Upper lobe of left lung (tissue), 6 donors: ENCODE measurements at places on chromosomes 4 and X.

DNA sequence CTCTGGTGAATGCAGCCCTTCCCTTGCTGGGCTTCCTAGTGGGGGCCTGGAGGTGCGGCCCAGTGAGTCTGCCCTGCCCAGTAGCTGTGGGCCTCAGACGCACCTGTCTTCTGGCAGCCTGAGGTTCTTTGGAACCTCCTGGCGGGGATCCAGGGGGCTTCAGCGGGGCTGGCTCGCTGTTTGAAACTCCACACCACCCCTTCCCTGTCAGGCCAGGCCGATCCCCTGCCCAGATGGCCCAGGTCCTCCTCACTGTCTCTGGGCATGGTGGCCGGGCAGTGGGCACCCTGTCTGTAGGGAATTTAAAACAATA, 10.7 kb upstream of the NKX1-1 start:
- DNase-seq, result peak; percentile 15

GRCh38 chr4:164481306-164482091, 272.4 kb upstream of the SMIM31 start:
- DNase-seq, result no peak

GRCh38 chr4:13218326-13218958, 265.7 kb downstream of the RAB28 start:
- no peak for DNase-seq

DNA sequence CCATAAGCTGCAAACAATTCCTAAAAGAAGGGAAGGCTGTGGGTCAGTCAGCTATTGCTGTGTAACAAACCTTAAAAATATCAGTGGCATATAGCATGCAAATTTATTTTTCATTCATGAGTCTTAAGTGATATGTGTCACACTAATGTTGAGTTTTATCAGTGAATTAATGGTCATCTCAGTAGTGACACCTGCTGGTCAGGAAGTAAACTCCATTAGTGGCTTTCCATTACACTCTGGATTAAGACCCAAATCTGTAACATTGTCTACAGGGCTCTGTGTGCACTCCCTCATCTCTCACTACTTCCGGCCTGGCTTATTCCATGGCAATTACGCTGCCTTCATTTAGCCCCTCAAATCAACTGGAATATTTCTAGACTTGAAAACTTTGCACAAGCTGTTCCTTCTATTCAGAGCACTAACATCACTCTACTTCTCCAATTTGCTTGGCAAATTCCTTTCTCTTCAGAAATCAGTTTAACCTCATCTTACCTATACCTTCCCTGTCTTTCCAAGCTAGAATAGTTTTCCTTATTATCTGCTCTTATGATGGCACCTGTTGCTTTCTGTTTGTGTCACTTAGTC, 217.3 kb upstream of the TAPT1 start:
- DNase-seq, result no peak

GRCh38 chr4:189779281-189779980, 161.2 kb upstream of the FRG1 start:
- no peak for DNase-seq

GRCh38 chrX:153411988-153412574, 809 bp downstream of the ZFP92 start:
- no peak for DNase-seq

GRCh38 chr4:139253713-139254112, 26.3 kb downstream of the MGARP start:
- no peak for DNase-seq

DNA sequence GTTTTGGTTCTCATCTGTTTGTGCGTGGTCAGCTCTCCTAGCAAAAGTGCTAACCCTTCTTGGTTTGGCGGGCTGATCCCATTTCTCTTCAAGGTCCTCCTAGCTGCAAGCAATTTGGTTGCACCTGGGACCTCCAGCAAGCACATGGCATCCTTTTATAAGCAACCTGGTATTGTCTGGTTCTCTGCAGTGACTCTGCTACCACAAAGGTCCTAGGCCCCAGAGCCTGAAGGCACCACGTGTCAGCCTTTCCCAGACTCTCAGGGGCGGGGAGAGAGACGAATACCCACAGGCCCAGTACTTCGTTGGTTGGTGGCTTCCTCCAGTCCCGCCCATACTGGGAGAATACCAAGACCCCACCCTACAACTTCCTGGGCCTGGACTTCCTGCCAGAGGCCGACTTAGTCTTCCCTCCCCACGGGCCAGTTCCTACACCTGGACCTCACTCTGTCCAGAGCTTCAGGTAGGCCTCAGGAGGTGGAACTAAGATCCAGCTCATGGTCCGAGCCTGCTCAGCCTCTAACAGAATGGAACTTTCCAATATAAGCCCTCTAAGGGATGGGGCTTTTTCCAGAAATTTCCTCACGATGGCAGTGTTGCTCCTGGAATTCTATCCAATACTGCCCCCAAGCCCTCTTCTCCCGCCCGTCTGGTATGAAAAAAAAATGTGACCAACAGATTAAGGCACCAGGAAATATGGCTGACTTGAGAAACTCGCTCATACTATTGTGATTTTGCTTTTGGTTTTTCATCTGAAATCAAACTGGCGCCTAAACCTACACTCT, 192.5 kb upstream of the STK26 start:
- peak; percentile 66 for DNase-seq

- no peak for DNase-seq
Measured at GRCh38 chrX:69104756-69105434, 60.4 kb downstream of the PJA1 start.

DNA sequence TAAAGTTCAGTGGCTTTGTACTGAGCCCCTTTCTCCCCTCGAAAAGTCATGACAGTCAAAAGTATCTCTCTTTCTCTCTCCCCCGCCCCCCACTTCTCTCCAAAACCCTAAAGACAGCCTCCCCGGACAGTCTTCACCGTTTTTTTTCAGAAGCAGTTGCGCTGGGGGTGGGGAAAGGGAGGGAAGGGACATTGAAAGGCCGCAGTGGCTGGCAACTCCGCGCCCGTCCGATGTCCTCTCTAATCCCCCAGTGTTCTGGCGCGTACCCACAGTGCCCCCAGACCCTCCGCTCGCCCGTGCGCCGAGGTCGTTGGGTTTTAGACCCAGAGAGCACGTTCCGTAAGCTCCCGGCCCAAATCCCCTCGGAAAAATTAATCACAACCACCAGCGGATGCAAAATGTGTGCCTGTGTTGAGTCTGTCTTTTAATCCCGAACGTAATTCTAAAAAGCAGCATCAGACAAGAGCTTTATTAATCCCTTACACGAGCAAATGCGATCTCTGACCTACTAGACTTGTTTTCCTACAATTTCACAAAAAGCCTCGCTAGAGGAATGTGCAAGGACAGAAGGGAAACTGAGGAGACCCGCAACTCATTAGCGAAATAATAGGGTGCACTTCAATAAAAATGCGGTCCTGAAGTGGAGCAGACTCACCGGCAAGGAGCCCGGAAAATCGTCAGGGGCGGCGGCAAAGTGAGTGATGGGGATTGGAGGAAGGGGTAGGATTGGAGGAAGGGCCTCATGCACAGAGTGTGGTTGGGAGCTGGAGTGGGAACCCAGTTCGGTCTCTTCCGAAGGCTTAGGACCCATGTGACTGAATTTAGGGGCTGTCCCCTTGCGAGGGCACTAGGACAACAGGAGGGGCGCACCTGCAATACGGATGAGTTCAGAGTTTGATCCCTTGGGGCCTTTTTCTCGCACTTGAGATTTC, 12.2 kb upstream of the PRDM8 start:
- DNase-seq, result no peak

GRCh38 chr4:163217505-163217904, 50.8 kb upstream of the NAF1 start:
- DNase-seq, result no peak

GRCh38 chr4:168853770-168854169, 156.3 kb downstream of the CBR4 start:
- no peak for DNase-seq

- peak; percentile 39 for DNase-seq
Measured at GRCh38 chr4:7698584-7698983, 241.1 kb downstream of the AFAP1 start.

DNA sequence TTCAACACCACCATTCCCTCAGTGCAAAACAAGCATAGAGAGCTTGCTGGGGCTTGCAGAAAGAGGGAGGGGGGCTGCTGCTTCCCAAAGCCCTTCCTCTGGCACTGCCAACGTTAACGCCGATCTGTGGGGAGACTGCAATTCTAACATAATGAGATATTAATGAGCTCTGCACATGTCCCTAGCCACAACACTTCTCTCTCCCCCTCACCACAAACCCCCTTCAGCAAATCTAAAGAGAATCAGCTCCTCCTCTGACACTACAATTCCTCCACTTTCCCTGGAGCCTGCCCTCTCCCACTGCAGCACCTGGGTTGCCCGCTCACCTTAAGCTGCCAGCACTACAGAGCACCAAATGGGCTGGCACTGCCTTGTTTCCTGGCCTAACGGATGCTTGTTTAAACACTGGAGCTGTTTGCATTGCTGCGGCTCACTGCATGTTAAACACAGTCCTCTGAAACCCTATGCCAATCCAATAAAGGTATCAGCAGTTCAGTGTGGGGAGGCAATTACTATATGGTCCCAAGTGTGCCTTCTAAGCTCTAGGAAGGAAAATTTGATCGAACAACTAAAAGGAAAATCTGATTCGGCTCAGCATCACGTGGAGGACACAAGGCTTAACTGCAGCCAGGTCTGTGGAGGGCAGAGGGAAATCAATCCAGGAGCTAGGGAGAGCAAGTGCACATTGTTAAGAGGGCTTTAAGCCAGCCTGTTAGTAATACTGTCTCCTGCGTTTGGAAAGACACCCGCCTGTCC, 232.4 kb downstream of the MAML3 start:
- no peak for DNase-seq

DNA sequence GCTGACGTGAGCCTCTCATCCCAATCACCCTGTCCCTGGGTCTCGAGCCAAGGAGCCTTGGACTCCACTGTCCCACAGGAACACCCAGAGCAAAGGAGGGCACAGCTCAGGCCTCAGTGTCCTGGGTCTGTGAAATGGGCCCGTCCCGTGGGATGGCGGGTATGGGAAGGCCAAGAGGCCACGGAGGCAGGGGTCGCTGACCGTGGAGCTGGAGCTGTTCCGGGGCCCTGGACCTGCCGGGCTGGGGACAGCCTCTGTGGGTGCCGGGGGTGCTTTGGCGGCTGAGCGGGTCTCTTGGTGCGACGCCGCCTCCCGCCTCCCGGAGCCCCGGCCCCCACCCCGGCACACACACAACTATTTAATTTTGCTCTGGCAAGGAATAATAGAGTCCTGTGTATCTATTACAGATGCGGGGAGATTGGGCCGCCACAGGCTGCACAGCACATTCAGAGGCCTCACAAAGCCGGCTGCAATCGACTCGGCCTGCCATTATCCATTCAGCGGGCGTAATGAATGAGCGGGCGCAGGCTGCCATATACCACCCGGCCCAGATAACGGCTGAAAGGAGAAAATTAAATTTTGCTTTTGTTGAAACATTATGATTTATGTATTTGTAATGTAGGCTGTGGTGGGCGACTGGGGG, 83.9 kb upstream of the NKX1-1 start:
- DNase-seq, result peak; percentile 70

GRCh38 chr4:141248029-141248428, 27.3 kb downstream of the ZNF330 start:
- no peak for DNase-seq

GRCh38 chr4:7439699-7440098, 5.0 kb upstream of the PSAPL1 start:
- DNase-seq, result no peak

DNA sequence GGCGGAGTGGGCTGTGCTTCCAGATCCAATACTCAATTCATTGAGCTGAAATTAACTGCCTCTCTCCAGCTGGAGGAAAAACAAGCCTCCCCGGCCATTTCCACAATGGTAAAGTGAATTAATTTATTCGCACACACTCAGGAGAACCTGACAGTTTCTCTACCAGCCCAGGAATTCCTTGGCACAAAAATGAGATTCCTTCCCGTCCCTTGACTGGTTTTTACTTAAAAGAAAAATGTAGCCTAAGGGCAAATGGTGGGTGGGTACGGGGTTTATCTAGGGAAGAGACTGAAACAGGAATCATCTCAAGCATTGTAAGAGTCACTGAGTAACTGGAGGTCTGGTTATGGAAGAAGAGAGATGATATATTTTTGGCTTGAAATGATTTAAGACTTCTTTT, 102.7 kb downstream of the VCX3A start:
- no peak for DNase-seq

GRCh38 chr4:3035249-3035648, 39.1 kb downstream of the HTT-AS start:
- DNase-seq, result no peak
